ENCODE measurements at places on chromosomes 11 and 22. TPM values are rescaled to one million over a fixed set of nuclear protein-coding genes. Genes with fewer than 3 reads are reported as not detected.

Gene PLAAT5
- not detected for total RNA-seq

Gene JHY
- total RNA-seq: 0.42 TPM

Gene ACR
- not detected for total RNA-seq

Gene TSSK2
- total RNA-seq: not detected

Gene CCDC87
- total RNA-seq: 0.32 TPM

Gene TTLL12
- 33.2 TPM for total RNA-seq

Gene CHST1
- 0.59 TPM for total RNA-seq

Gene RAPSN
- 0.05 TPM for total RNA-seq

Gene SLC22A6
- not detected for total RNA-seq

Gene SCO2
- total RNA-seq: 3.0 TPM

Gene HBB
- total RNA-seq: not detected

Gene FANCF
- 8.7 TPM for total RNA-seq
